IMR-90 (cell line): ENCODE measurements at places on chromosomes 3 and 15.

DNA sequence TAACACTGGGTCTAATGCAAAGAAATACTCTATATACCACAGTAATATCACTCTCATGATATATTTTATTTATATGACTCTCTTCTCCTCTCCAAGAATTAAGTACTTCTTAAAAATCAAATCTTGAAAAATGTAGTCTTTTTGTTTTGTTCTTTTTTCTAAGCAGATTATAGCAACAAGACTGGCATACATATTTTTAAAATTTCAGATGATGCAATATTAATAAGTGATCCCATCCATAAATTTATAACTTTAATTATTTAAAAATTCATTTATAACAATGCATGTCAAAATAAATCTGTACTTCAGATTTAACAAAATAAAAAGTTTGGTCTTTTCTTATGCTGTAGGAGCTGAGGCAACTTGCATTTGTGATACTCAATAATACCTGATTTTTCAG, 95.0 kb upstream of the NEDD4 start:
- no peaks in the 10 kb centered on the region for H3K4me1 ChIP-seq
- no peak overlapping the region for H3K27ac ChIP-seq
- peaks cover 4% of the 10 kb centered on the region for H3K36me3 ChIP-seq

GRCh38 chr15:71773206-71773859, 37.0 kb upstream of the NR2E3 start:
- no peak overlapping the region for H3K27ac ChIP-seq
- no peak overlapping the region for H3K4me3 ChIP-seq
- peak; percentile 16 for DNase-seq
- H3K4me1 ChIP-seq, result peaks cover 5% of the 10 kb centered on the region
- H3K27me3 ChIP-seq, result no peaks in the 10 kb centered on the region
- H3K36me3 ChIP-seq, result peaks cover 24% of the 10 kb centered on the region

DNA sequence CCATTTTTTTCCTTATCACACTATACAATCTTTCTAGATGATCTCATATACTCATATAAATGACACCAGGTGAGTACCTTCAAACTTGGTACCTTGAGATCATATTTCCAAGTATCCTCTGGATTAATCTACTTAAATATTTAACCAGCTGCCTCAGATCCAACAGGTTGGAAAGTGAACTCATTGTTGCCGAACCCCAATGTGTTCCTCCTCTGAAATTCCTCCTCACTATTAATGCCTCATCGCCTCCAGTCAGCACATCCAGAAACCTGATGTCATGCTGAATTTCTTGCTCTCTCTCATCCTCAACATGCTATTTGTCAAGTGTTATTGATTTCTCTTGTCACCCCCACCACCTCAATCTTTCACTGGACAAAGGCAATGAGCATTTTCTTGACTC, 221.8 kb downstream of the FMN1 start:
- peaks cover 7% of the 10 kb centered on the region for H3K36me3 ChIP-seq
- H3K27me3 ChIP-seq, result no peaks in the 10 kb centered on the region

DNA sequence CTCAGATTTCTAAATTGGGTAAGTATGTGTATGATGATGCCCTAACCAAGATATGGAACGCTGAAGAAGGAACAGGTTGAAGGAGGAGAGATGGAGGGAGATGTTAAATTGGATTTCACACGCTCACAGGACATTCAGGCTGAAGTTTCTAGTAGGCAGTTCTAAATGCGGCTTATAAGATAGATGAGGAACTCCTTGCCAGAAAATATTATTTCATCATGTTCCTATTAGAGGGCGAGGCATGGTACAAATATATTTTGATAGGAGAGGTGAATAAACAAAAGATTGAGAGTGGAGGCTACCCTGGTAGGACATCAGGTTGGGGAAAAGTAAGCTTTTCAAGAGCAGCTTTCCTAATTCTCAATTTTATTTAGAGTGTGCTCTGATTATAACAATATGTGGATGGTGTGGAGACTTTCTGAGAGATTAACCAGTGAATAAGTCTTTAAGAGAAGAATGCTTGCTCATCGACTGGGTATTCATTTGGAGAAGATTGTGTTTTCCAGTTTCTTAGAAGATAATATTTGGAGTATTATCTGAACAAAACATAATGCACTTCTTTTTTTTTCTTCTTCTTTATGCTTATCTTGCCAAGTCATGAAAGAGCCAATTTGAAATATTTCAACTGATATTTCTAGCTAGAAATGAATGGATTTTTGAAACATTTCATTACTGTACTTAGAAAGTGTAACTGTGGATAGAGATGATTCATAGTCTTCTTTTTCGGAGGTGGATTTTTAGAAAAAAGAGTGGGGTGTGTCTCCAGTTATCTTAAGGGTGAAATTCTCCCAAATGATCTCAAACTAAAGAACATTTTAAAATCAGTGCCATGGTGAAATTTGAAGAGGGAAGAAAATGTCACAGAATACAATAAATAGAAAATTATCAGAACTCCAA, 88.5 kb downstream of the B3GALNT1 start:
- no peak overlapping the region for H3K27ac ChIP-seq
- no peak overlapping the region for H3K4me3 ChIP-seq
- H3K36me3 ChIP-seq, result no peaks in the 10 kb centered on the region
- no peak for DNase-seq
- no peaks in the 10 kb centered on the region for H3K4me1 ChIP-seq

- H3K27me3 ChIP-seq, result no peaks in the 10 kb centered on the region
- no peaks in the 10 kb centered on the region for H3K36me3 ChIP-seq
- no peak for DNase-seq
- no peaks in the 10 kb centered on the region for H3K4me1 ChIP-seq
- H3K4me3 ChIP-seq, result no peak overlapping the region
- H3K27ac ChIP-seq, result no peak overlapping the region
Measured at GRCh38 chr15:47924381-47924780, 196.4 kb upstream of the SLC24A5 start.

- H3K27ac ChIP-seq, result no peak overlapping the region
- no peaks in the 10 kb centered on the region for H3K4me1 ChIP-seq
- H3K4me3 ChIP-seq, result no peak overlapping the region
Measured at GRCh38 chr3:108970561-108970960, 16.9 kb upstream of the GUCA1C start.

DNA sequence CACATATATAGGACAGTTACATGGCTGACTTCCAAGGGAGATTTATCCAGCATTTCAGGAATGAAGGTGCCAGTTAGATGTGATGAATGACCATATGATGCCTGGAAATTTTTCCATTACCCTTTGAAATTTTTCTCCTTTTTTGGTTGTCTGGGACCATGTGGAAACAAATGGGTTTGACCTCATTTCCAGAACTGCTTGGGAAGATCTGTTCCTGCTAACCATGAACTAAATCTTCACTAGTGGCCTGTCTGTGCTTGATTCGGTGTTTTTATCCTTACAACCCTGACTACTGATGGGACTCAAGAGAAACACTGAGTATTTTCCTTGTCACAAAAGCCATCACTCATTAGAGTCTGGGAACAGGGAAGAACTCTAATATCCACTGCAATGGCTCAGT, 409.4 kb downstream of the PDCD6IP start:
- H3K27ac ChIP-seq, result no peak overlapping the region
- H3K4me1 ChIP-seq, result no peaks in the 10 kb centered on the region
- no peak for DNase-seq
- no peaks in the 10 kb centered on the region for H3K27me3 ChIP-seq
- H3K36me3 ChIP-seq, result no peaks in the 10 kb centered on the region

DNA sequence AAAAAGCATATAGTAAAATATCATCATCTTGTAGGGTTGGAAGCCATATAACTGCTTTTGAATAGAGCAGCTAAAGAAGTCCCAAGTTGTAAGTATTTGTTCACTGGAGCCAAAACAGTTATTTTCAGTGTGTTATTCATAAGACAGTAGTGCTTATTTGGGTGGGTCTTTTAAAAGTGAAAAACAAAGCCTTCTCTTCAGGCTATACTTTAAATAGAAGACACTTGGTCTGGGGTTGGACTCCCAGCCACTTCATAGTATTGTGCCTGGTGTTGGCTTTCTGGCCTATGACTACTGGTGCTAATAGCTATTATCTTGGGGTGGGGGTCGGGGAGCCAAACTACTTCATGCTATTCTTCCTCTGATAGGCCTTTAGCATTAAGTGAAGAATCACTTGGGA, 135.2 kb downstream of the SLC25A26 start:
- H3K27me3 ChIP-seq, result no peaks in the 10 kb centered on the region
- H3K27ac ChIP-seq, result no peak overlapping the region
- H3K4me1 ChIP-seq, result peaks cover 3% of the 10 kb centered on the region; the same call in 1 of the 2 replicates
- no peaks in the 10 kb centered on the region for H3K36me3 ChIP-seq
- DNase-seq, result no peak
- no peak overlapping the region for H3K4me3 ChIP-seq

- peaks cover 2% of the 10 kb centered on the region; the same call in 1 of the 2 replicates for H3K4me1 ChIP-seq
- H3K4me3 ChIP-seq, result no peak overlapping the region
- DNase-seq, result no peak
- H3K36me3 ChIP-seq, result no peaks in the 10 kb centered on the region
- H3K27ac ChIP-seq, result no peak overlapping the region
Measured at GRCh38 chr3:55242921-55243320, 244.2 kb downstream of the WNT5A start.

GRCh38 chr15:40063563-40064011, 24.6 kb upstream of the SRP14 start:
- no peak overlapping the region for H3K4me3 ChIP-seq
- H3K27me3 ChIP-seq, result no peaks in the 10 kb centered on the region
- H3K4me1 ChIP-seq, result peaks cover 24% of the 10 kb centered on the region
- no peak overlapping the region for H3K27ac ChIP-seq
- DNase-seq, result peak; percentile 50

GRCh38 chr3:30895329-30895728, 868 bp upstream of the GADL1 start:
- H3K4me3 ChIP-seq, result no peak overlapping the region
- no peak overlapping the region for H3K27ac ChIP-seq
- no peaks in the 10 kb centered on the region for H3K36me3 ChIP-seq
- H3K27me3 ChIP-seq, result peaks cover 18% of the 10 kb centered on the region

DNA sequence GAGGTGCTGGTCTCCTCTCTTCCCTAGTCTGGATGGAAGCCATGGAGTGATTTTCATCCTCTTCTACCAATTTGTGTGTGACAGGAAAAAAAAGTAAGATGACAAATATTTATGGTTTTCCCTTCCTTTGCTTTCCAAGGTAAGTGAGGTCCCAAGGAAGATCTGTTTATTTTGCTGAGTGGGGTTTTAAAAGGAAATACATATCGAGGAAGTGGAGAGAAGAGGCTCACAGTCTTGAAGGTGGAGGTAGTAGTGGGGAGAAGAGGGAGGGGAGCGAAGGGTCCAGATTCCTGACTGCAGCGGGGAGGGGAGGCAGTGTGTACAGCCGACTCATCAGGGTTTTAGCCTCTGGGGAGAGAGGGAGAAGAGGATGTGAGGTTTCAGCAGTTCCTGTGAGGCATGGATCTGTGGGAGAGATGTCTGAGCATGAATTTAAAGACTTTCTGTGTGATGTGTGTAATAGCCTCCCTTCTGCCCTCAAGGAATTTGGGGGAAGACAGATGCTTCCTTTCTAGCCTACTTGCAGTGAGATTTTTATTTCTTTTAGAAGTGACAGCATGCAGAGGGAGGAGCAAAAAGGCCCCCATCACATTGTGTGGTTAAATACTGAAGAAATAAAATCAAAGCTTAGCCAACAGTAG, 272.4 kb downstream of the THRB start:
- H3K27ac ChIP-seq, result no peak overlapping the region
- peaks cover 4% of the 10 kb centered on the region for H3K27me3 ChIP-seq
- no peaks in the 10 kb centered on the region for H3K36me3 ChIP-seq
- no peak for DNase-seq

DNA sequence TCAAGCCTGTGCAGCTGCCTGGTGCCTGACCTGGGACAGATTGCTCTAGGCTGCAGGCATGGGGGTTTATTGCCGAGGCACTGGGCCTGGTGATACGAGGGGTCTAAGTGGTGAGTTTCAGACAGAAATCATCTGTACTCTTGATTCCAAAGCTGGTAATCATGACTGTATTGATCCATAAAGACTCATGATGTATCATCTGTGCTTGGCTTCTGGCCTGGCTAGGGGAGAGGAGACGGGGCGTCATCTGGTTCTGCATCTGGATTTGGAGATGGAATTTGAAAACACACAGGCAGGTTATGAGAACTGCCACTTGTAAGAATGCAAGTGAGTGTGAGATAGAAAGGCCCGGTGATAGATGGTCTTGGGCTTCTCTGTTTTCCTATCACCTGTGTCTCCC, 337.4 kb upstream of the C2CD4B start:
- H3K4me3 ChIP-seq, result no peak overlapping the region
- no peaks in the 10 kb centered on the region for H3K36me3 ChIP-seq
- no peak overlapping the region for H3K27ac ChIP-seq

DNA sequence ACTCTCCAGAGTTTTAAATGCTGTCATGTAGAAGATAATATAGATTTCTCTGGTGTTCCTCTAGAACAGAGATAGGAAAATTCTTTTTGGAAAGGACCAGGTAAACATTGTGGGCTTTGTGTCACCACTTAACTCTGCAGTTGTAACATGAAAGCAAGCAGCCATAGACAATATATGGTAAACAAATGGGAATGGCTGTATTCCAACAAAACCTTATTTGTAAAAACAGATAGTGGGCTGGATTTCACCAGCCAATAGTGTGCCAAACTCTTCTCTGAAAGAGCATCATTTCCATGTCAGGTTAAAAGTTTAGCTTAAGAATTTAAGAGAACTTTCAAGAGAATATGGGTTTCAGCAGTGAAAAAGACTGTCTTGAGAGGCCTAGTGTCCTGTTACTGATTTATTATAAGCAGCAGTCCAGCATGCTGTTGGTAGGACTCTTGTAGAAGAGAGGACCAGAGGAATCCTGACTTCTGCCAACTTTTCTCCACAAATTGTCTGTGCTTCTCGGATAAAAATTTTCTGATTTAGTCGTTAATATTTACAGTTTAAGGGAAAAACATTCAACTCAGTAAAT, 107.7 kb downstream of the TCF12 start:
- no peak overlapping the region for H3K27ac ChIP-seq
- H3K4me1 ChIP-seq, result peaks cover 5% of the 10 kb centered on the region
- H3K36me3 ChIP-seq, result no peaks in the 10 kb centered on the region; the same call in 1 of the 2 replicates
- no peaks in the 10 kb centered on the region for H3K27me3 ChIP-seq

- no peak for DNase-seq
- no peaks in the 10 kb centered on the region for H3K36me3 ChIP-seq
- H3K4me1 ChIP-seq, result peaks cover 3% of the 10 kb centered on the region
- H3K27me3 ChIP-seq, result peaks cover 14% of the 10 kb centered on the region
- no peak overlapping the region for H3K27ac ChIP-seq
Measured at GRCh38 chr3:72727172-72727571, 121.1 kb downstream of the SHQ1 start.

DNA sequence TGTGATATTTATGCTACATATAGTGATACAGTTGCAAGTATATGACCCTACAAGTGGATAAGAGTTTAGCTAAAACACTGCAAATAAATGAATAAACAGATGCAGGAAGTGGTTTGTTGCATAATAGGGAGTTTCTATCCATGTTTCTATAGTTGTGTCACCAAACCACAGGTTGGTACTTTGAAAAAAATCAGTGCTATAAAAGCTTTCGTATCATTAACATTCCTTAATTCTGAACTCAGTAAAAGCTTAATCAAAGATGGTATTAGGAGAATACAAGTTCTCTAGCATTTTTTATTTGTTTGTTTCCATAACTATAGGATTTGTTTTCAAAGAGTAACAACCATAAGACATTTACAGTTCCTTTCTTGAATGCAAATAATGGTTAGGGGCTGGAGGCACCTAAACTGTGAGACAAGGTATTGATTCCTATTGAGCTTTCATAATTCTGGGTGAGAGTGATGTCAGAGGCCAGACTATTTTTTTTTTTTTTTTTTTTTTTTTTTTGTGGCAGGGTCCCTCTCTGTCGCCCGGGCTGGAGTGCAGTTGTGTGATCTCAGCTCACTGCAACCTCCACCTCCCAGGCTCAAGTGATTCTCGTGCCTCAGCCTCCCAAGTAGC, 29.6 kb downstream of the CPOX start:
- no peak overlapping the region for H3K27ac ChIP-seq
- H3K27me3 ChIP-seq, result no peaks in the 10 kb centered on the region; the same call in 1 of the 2 replicates
- H3K36me3 ChIP-seq, result no peaks in the 10 kb centered on the region
- H3K4me3 ChIP-seq, result no peak overlapping the region
